Natural killer cell treated with Interleukin-12 subunit alpha and Interleukin-12 subunit beta and Interleukin-15 and Interleukin-18, amount 100 ng/mL, for 72 hours (primary cell): ENCODE measurements at places on chromosomes 2 and 18.

DNA sequence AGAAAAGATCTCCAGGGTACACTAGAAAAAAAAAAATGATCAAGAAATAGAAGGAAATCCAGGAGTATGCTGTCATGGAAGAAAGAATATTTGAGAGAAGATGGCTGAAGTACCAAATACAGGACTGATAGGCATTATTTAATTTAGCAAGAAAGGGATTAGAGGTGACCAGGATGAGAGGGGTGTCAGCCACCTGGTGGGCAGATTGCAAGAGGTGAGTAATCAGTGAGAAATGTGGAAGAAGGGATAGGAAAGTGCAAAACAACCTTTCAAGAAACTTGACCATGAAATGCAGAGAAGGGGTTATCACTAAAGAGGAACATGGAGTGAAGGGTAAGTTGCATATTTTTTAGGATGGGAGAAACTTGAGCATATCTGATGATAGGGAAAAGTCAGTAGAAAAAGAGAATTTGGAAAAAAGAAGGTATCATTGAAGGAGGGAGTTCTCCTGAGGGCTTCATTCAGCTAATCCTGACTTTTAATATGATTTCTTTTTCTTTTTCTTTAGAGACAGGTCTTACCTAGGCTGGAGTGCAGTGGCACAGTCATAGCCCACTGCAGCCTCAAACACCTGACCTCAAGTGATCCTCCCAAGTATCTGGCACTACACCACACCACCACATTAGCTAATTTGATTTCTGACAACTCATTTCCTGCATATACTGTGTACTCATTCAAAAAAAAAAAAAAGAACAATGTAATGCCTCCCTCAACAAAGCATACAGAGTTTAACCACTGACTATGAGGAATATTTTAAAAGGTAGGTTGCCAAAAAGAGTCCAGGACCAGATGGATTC lies 101.3 kb downstream of the LRP2 start:
- DNase-seq, result no peak

- DNase-seq, result no peak
Measured at GRCh38 chr2:237978058-237978712, 11.4 kb downstream of the UBE2F start.

DNA sequence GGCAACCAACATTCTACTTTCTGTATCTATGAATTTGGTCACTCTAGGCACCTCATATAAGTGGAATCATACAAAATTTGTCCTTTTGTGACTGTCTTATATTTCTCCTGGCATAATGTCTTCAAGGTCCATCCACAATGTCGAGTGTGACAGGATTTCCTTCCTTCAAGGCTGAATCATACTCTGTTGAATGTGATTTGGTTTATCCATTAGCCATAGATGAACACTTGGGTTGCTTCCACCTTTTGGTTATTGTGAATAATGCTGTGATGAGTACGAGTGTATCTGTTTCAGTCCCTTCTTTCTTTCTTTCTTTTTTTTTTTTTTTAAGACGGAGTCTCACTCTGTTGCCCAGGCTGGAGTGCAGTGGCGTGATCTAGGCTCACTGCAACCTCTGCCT lies 311.3 kb downstream of the TGIF1 start:
- no peak for DNase-seq

GRCh38 chr2:195574312-195574711 lies 82.7 kb upstream of the SLC39A10 start:
- no peak for DNase-seq

- no peak for DNase-seq
Measured at GRCh38 chr2:117737846-117738245, 76.6 kb upstream of the DDX18 start.

- no peak for DNase-seq
Measured at GRCh38 chr2:156001851-156002250, 330.7 kb downstream of the NR4A2 start.

- DNase-seq, result no peak
Measured at GRCh38 chr18:12652861-12653401, 5.0 kb downstream of the SPIRE1 start.

DNA sequence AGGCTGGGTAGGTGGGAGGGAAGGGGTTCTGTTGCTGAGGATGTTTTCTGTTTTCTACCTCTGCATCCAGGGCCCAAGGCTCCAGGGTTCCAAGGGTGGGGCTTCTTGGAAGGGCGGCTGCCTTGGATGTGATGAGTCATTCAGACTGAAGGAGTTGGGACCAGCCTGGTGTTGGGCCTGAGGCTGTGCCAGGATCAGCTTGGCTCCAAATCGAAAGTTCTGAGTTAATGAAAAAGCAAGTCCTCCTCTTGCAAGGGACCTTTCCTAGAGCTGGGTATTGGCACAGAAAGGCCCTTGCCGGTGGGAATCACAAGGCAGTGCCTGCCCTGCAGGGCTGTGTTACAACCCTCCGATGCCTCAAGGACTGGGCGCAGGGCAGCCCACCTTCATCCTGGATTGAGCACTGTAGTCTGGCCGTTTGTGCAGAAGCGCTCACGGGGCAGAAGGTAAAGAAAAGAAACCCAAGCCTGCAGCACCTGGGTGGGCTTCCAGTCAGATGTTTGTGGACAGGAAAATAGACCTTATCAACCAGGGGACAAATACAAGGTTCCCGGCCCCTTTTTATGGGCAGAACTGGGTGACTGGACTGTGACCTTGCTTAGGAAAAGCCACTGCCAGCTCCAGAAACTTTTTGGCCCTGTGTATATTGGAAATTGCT lies 52.5 kb upstream of the MCFD2 start:
- DNase-seq, result no peak

DNA sequence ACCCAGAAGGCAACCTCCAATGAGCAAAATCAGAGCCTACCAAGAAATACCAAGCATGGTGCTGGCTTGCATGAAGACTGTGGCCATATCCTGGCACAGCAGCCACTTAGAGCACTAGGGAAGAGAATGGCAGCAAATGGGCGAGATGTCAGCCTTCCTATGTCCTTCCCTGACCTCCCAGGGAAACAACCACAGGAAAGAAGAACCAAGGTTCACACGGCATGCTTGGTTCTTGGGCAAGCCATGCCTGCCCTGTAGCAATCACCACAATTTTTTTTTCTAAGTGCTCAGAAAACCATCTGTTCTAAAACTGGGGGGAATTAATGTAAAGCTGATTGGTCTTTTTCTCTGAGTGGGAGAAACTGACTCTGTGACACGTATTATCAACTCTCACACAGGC lies 27.8 kb downstream of the GALNT14 start:
- DNase-seq, result no peak

DNA sequence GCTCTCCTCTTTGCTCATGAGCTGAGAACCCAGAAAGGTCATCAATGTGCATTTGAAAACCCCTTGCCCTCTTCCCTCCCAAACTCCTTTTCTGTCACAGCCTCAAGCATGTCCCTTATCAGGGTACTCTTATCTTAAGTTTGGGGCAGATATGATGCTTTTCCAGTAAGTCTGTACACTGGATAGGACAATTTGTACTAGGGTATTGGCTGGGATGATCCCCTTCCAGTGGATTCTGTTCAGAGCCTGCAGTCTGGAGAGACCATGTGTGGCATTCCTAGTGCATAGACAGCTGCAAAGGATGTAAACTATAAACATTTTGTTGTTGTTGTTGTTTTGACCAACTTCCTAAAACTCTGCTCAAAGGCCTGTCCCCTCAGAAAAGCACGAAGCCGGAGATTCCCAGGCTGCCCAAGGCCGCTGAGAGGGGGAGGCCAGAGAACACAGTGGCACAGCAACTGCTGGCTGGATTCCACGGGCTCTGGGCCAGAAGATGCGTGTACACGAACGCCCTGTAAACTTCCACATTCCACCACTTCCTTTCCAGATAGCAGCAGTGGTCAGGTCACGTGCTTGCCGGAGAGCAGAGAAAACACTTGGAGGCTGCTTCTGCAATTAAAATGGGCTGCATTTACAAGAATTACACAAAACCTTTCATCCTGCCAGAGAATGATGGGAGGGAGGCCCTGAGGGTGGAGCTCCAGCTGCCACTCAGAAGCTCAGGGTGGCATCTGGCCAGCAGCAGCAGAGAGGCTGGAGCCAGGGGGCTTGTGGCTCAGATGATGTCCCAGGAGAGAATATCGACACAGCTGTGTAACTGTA lies 42.1 kb downstream of the BMP10 start:
- DNase-seq, result peak; percentile 85

DNA sequence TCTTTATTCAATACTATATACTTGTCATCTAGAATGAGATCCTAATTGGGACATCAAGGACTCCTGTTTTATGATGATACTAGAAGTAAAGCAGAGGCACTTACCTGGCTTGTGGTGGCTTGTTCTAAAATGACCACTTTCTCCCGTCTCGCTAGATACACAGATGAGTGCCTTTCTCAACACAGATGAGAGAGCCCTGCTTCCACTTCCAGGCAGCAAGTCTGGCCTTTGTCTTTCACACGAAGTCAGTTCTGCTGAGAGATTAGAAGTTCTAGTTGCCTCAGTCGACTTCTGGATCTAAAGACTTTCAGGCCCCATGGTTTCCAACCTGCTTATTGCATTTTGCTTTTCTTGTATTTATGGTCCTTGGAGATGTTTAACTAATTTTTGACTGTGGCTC lies 70.3 kb downstream of the PPP1R1C start:
- DNase-seq, result no peak

DNA sequence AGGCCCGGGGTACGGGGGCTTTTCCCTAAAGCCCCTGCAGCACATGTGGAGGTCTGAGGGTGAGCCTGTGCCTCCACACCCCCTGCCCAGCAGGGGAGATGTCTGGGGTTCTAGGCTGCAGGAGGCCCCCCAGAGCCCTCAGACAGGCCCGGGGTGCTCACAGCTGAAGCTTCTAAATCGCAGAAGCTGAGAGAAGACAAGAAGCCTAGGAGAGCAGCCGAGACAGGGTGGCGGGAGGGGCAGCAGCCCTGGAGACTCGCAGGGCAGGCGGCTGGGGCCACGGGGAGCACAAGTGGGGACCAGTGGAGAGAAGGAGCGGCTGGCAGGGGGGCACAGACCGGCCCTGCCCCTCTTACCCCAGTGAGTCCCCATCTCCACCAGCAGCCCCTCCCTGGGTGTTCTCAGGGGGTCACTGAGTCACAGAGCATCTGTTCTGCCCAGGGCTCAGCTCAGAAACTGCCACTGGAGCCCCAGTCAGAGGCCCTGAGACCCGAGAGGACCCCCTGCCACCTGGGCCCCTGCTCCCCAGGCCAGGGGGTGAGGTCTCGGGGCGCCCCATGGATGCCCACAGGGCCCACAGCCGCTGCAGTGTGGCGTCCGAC lies 26.1 kb downstream of the GPC1 start:
- peak; percentile 35 for DNase-seq

DNA sequence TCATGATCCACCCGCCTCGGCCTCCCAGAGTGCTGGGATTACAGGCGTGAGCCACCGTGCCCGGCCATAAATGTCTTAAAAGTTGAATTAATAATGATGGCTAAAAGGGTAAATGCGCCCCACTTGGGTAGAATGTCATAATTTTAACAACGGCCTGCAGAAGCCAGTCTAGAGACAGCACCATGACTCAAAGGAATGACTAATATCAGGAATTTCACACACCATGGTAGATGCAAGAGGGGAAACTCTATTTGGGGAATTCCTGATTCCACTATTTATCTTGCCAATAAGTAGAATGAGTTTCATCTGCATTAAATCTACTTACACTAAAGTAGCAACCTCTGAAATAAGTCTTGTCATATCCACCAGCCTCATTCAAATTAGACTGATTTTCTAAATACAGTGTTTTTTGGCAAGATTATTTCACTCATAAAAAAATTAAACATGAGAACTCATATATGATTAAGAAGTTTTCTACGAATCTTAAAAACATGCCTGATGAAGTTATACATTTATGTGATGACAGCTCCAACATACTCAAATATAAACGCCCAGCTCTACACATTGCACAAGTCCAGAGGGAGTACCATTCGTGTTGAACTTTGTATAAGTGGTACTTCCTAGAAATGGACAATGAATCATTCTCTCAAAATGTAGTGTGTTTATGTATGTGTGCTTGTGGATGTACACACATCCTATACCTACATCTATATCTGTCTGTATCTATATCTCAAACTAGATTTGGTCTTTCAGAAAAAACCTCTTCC lies 309.7 kb downstream of the IRS1 start:
- DNase-seq, result no peak

- DNase-seq, result no peak
Measured at GRCh38 chr2:200185628-200186000, 120.9 kb upstream of the SPATS2L start.

GRCh38 chr18:58124475-58124874 lies 80.4 kb downstream of the NEDD4L start:
- no peak for DNase-seq

DNA sequence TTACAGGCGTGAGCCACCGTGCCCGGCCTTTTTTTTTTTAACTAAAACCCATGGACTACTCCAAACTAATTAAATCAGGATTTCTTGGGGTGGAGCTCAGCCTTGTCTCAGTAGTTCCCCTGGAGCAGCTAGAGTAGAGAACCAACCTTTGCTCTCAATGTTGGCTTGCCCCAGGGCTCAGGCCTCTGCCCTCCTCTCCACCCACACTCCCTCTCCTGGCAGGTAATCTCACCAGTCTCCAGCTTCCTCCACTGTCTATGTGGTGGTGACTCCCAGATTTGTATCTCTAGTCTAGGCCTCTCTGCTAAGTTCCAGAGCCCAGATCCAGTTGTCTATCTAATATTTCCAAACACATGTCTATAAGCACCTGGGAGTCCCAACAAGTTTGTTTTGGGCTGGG lies 9.6 kb upstream of the MTA3 start:
- DNase-seq, result no peak

DNA sequence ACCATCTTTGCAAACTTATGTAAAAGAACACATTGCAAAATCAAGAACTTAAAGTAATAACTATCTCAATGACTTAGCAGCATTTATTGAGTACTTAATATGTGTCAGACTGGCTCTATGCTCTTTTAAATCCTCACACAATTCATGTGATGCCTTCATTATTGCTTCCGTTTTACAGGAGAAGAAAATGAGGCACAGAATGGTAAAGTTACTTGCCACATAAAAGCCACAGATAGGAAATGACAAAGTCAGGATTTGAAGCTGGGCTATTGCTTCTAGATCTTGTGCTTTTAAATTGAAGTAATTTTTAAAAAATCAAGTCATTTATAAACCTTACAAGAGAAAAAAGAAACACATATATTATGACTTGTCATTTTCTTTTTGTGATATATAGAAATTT lies 174.2 kb downstream of the WDR7 start:
- no peak for DNase-seq

- DNase-seq, result no peak
Measured at GRCh38 chr2:128360711-128361110, 42.0 kb upstream of the HS6ST1 start.

GRCh38 chr2:160380611-160381010 lies 113.0 kb downstream of the RBMS1 start:
- no peak for DNase-seq

- no peak for DNase-seq
Measured at GRCh38 chr2:23666241-23666979, 260.5 kb downstream of the ATAD2B start.

DNA sequence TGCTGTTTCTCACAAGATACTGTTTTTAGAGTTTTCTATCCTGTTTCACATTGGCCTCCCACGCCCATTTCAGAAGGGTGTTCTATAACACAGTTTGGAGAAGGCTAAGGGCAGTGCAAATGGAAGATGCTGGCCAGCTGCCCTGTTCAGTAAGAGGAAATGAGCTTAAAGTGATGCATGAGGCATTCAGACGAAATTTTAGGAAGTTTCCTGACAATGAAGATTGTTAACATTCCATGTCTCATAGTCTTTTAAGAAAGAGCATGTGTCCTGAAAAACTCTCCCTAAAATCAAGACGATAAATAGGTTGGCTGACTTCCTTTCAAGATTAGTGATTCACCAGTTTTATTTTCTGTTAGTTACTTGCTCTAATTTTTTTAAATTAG lies 484.2 kb upstream of the NRP2 start:
- DNase-seq, result no peak
